ENCODE measurements at places on chromosomes 2 and 18.

GRCh38 chr2:223853425-223853837 is 16.0 kb upstream of the AP1S3 start:
- DNase-seq = no peak

- DNase-seq = no peak
Observed at GRCh38 chr2:160362541-160362940, 131.1 kb downstream of the RBMS1 start.

DNA sequence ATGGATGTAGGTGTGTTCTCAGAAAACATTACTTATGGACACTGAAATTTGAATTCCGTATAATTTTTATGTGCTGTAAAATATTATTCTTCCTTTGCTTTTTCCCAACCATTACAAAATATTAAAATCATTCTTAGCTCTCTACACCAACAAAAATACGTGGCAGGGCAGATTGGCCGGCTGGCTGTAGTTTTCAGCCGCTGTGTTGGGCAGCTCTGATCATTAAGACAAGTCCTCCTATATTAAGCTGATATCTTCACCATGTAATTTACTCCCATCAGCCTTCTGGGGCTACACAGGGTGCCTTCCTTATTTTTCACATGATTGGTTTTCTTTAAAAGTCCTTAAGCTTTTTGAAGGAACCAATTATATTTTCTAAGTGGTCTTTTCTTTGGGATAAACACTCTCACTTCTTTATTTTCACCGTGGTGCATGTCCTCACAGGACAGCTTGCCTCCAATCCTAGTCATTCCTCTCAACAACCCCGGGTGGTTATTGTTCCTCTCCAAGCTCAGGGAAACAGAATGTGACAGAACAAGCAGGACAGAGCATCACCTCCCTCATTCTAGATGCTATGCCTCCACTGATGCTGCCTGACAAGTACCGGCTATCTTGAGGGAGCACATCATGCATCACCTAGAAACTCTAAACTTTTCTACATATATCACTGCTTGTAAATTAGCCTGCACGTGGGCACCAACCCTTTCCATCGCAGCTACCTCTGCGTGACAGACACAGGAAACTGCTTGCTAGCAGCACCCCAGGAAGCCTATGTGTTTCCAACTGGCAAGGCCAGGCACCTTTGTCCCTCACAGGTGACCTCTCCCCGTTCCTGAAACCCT is 362.3 kb downstream of the MYCN start:
- DNase-seq = no peak

DNA sequence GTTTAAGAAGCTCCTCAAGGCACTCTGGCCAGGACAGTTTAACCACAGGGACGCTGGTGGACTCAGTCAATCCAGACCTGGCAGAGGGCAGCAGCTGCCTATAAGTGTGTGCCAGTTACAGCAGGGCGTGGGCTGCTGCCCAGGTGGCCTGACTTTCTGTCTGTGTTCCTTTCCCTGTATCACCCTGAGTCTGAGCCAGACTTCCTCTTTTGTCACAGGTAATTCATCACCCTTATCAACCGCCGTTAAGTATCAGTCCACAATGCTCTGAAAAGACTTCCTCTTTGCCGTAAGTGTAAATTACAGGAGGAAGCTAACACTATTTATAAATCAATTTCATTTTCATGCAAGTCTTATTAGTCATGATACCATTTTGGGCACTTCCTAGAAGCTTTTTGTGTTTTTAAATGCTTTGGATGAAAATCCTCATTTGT is 7.0 kb downstream of the LPIN1 start:
- peak; percentile 65 for DNase-seq

DNA sequence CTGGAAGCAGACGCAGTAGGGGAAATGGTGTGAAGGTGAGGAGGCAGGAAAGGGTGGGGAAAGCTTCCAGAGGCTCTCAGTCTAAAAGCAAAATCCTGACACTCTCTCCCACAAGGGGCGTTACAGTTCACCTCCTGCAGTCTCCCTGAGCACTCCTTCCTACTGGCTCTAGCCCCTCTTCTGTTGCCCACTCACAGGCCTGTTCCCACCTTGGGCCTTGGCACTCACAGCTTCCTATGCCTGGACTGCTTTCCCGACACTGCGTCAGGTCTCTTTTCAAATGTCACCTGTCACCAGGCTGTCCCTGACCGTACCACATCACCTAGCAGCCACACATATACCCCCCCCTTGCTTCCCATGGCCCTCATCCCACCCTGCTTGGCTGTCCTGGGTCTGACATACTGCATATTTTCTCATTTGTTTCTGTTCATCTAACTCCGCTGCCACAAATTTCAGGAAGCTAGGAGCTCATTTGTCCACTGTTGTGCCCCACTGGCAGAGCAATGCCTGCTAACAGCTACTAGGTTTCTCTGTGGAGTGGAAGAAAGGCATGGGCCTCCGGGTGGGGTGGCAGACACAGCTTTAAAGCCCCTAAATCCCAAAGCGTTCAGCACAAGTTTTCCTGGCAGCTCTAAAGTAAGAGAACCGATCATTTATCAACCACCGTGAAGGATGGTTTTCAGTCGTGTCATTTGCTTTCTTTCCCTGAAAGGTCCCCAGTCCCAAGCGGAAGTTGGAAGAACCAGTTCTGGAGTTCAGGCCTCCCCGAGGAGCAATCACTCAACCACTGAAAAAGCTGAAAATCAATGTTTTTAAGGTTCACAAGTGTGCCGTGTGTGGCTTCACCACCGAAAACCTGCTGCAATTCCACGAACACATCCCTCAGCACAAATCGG is 118.8 kb downstream of the ZNF532 start:
- DNase-seq = no peak

GRCh38 chr2:149732001-149732685 is 144.6 kb upstream of the MMADHC start:
- DNase-seq = no peak

DNA sequence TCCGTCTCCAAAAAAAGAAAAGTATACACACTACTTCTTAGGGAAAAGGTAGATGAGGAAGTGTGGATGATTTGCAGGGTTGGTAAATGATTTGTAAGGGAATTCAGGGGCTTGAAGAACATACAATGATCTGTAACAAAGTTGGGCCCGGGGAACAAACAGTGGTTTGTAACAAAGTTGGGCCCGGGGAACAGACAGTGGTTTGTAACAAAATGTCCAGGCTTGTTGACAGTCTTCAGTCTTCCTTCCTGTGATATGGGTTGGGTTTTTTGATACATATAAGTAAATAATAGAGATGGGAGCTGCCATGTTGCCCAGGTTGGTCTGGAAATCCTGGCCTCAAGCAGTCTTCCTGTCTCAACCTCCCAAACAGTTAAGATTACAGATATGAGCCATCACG is 83.3 kb upstream of the UXS1 start:
- no peak for DNase-seq

DNA sequence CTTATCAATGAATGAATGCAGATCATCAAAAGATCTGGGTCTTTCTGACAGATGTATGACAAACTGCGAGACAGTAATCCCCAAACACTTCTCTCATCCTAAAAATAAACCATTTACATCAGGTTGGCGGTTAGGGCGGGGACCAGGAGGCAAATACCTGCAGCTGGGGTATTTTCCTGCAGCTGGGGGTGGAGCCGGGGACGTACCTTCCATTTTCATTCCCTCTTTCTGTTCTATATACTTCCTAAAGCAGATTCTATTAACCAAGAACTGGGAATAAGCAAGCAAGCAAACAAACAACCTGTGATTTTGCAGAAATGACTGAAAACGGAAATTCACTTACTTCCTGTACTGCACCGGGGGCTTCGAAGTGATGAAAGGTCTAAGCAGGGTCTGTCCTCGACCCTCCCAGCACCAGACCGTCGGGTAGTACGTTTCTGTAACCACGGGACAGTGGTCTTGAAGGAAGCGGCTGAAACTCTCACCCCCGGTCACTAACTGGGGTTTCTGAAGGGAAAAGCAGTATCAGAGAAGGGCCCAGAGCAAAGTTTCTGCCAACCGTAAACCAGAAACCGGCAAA is 1.2 kb downstream of the ABHD3 start:
- DNase-seq = peak; percentile 32

GRCh38 chr2:120820953-120821279 is 85.2 kb downstream of the GLI2 start:
- no peak for DNase-seq

GRCh38 chr2:120345608-120346007 is 328 bp upstream of the INHBB start:
- DNase-seq = no peak

- no peak for DNase-seq
Observed at GRCh38 chr2:54648256-54648655, 75.2 kb upstream of the EML6 start.

DNA sequence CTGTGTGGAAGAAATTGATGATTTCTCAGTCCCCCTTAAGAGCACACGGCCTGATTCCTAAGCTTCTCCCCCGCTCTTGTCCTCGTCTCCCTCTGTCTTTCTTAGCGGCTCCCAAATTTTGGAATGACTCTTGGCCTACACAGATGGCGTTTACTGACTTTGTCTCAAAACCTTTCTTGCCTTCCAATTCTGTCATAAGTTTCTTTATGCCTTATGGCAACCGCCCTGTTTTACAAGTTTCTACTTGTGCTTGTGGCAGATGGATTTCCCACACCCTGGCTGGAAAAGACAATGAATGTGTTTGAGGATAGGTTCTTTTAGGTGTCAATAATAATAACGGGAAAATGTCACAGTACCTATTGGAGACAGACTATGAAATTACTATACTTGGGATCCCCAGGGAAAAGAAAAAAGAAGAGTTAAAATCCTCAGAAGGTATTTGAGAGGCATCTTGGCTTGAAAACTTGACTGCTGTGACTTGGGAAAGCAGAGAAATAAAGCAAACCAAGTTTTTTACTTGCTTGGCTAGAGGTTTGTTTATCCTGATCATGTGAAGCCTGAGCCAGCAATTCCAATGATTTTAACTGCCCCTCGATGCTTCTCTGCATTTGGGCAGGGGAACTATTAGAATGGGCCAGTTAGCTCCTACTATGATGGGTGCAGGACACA is 276.4 kb downstream of the HRH4 start:
- DNase-seq = no peak

DNA sequence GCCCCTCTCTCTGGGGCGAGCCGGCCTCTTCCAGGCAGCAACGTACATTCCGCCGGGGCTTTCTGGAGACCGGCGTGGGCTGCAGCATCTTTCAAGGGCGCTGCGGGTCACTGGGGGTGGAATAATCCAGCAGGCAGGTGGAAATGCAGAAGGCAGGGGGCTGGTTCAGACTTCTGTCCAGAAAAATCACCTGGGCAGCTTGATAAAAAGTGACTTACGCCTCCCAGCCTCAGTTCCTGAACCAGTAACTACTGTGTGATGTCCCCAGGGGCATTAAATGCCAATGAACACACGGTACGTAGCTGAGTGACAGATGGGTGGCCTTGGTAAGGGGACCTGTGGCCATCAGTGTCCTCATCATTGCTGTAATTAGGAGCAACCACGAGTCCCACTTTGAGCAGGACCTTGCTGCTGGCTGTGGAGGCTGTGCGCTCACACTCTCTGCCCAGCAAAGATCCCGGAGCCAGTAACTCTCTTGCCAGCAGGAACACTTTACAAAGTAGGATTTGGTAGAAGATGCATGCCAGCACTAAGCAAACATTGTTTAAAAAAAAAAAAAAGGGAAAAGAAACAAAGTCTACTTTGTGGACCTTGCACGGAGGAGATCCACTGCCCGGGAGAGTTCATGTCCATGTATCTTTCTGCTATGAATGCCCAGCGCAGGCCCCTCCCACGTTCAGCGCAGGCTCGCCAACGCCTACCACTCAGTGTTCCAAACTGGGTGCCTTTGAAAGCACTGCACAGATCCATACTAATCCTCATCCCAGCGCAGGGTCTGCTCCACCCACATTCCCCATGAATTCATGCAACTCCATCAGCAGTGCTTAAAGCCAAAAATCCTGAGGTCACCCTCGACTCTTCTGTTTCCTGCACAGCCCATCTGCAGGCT is 177.3 kb downstream of the HDAC4 start:
- DNase-seq = no peak

DNA sequence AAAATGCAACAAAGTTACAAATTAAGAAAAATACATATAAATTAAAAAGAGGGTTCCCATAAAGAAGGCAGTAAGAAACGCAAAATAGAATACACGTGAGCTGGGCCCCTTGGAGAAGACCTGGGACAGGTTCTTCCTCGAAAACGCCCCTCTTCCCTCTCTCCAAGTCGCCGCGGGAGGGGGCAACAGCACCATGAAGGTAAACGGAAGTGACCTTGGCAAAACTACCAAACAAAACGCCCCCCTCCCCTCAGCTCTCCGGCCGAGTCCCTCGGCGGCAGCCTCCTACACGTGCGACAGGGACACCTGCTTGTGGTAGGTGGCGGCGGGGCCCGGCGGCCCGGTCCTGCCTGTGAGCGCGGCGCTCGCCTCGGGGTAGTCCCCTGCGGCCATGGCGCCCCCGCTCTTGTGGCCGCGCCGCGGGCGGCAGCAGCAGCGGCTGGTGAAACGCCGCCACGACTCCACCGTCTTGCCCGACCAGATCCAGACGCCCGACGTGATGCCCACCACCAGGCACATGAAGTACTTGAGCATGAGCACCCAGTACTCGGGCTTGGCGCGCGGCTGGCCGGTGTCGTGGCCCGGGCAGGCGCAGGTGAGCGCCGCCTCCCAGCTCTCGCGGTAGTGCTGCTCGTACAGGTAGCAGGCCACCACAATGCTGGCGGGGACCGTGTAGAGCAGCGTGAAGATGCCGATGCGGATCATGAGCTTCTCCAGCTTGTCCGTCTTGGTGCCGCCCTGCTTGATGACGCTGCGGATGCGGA is 2.8 kb downstream of the FZD5 start:
- no peak for DNase-seq

- DNase-seq = peak; percentile 47
Observed at GRCh38 chr2:68031542-68032160, 31.2 kb downstream of the C1D start.

DNA sequence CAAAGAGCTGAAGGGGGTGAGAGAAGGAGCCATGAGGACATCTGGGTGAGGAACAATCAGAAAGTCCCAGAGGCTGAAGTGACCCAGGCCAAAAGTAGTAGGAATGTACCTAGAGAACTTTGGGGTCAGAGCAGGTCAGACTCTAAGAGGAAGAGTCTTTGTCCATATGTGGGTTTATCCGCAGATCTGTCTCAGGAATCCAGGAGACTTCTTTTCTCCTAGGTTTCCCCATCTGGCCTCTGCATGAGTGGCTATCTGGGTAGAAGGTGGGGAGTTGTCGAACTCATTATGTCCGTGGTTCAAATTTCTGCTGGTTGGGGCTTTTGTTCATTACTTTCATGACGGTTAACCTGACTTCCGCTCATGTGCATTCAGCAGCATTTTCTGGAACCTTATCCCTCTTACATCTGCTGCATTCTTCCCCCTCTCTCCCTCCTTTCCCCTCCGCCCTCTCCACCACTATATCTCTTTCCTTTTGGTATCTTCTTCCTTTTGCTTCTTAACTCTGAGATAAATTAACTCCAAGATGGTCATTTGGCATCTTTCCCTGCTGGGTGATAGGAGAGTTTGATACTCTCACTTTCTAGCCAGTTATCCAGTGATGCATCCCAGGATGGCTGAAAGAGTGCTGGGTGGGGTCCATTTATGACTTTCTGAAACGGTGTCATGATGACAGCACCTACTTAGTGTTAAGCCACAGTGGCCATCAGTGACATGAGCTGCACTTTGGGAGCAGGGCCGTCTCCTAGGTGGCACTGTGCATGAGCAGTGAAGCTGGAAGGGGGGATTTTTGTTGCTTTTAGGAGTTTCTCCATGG is 2.1 kb downstream of the LIPG start:
- no peak for DNase-seq

Data from activated CD4-positive, alpha-beta T cell treated with anti-CD3 and anti-CD28 coated beads, Interleukin-2, Interleukin-4, amounts not matched to agents 100 ng/mL and 50 ng/mL, durations not matched to agents 16 hours and 8 hours (primary cell).